ENCODE measurements at places on chromosomes 6 and 20.
A peak's percentile ranks its signal among the peaks of the same experiment; 100 is the strongest.

- no peak for DNase-seq
Observed at GRCh38 chr6:124995131-124995530, 32.9 kb downstream of the RNF217 start.

GRCh38 chr6:125793280-125793679 lies 2.5 kb downstream of the NCOA7 start:
- no peak for DNase-seq

DNA sequence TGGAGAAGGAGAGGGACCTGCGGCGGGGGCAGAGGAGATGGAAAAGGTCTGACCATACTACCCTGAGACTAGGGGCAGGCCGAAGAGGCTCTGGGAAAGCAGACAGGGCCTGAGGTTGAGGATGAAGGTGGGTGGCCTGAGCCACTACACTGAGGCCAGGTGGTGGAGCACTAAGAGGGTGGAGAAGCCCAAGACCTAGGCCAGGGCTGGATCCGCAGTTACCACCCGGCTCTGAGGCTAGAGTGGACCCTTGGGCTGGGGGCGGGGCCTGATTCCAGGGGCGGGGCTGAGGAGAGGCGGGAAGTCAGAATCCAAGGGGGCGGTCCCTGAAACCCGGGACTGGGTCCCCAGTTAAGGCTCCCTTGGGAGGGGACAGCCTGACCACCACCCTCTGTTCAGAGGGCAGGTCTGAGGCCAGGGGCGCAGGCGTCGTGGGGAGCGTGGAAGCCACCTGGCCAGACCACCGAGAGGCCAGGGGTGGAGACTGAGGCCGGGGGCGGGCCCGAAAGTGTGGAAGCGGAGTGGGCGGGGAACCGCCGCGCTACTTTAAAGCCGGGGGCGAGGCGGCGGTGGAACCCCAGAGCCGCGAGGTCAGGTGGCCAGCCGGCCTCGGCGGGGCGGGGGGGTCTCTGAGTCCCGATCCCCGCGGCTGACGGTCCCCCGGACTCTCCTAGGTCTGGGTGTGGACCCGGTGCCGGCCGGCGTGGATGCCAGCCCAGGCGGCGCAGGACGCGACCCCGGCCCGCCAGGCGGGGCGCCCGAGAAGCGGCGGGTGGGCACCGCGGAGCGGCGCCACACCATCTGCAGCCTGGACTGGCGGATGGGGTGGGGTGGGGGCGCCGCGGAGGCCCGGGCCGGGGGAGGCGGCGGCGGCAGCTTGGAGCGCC lies 8.3 kb downstream of the CCM2L start:
- DNase-seq: peak; percentile 12

GRCh38 chr20:22312744-22313346 lies 271.5 kb downstream of the FOXA2 start:
- no peak for DNase-seq

DNA sequence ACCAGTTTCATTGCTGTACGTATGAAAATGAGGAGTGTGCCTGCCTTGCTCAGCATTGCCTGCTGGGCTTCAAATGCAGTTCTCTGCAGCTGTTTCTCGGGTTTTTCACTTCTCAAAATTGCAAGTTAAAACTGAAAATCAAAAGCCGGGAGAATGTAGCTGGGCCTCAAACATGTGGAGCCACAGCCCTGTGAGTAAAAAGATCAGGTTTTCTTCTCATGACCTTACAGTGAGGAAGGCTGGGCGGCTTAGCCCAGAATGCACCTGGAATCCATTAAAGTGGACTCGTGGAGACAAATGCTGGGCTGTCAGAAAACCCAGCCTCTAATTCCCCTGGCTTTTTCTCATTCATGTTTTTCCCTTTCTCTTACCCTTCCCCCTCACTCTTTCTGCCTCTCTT lies 34.4 kb downstream of the DSE start:
- DNase-seq: no peak

DNA sequence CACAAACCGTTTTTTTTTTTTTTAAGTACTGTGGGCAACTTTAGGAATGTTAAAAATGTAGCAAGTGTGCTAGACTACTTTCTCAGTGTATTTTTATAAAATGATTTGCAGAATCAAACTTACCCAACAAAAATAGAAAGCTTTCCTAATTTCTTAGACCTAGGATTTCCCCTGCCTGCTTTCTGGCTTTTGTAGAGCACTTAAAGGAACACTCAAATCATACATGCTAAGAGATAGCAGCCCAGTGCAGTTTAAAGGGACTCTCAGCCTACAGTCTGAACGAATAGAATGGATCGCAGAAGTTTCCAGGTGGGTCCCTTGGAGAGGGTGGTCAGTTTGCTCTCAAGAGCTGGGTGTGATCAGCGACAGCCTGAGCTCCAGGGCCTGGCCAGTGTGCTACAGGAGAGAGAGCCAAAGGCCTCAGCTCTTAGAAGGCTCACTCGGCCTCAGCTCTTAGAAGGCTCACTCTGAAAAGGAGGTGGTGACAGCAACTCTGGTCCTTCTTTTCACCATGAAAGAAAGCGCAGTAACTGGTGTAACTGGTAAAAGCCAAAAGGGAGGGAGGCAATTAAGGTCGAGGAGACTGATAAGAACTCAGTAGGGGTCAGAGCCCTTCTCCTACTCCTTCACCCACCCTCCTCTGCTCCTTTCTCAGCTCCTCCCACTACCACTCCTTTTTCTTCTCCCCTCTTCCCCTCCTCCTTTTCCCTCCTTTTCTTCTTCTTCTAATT lies 142.4 kb downstream of the ZFP64 start:
- no peak for DNase-seq

- DNase-seq: no peak
Observed at GRCh38 chr6:71887006-71887743, 825 bp downstream of the RIMS1 start.

DNA sequence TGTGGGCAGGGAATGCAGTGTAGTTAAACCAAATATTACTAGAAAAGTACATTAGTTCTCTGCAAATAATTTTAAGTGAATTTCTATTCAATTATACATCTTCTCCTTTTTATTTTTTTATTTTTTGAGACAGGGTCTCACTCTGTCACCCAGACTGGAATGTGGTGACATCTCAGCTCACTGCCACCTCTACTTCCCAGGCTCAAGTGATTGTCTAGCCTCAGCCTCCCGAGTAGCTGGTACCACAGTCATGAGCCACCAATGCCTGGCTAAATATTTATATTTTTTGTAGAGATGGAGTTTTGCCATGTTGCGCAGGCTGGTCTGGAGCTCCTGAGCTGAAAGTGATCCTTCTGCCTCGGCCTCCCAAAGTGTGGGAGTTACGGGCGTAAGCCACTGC lies 76.1 kb downstream of the ITCH start:
- DNase-seq: no peak

DNA sequence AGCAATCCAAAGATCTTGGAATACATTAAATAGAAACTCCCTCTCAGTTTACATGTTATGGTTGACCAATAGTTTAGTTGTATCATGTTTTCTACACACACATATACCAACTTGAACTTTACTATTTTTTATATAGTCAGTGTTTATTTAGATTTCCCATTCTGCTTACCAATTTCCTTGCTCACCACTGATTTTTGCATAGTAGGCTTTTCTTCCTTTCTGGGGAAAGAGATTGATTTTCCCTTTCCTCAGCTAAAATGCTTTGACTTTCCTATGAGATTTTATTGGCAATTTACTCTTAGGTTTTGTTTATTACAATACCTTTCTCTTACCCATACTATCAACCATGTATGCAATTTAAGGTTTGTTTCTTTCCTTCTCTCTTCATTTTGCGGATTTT lies 665.6 kb downstream of the PTPRT start:
- no peak for DNase-seq

DNA sequence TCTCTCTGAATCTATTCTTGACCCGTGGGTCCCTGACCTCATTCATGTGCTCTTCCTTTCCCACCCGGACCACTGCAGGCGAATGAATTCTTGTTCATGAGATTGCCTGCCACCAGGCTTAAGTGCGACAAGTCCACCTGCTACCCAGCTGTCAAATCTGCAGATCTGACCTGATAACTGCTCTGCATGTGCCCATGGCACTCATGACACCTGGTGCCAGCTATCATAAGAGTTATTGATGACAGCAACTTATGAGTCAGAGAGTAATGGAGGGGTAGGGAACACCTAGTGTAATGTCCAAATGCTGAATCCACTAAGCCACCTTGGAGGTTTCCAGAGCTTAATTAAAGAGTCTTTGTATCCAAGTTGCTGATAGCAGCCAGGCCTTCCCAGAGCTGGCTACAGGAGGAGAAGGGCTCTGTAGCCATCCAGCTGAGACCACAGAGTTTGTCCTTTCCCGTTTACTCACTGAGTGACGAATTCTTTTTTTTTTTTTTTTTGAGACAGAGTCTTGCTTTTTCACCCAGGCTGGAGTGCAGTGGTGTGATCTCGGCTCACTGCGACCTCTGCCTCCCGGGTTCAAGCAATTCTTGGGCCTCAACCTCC lies 17.4 kb downstream of the SHLD1 start:
- no peak for DNase-seq

GRCh38 chr20:49381558-49382493 lies 100.6 kb downstream of the KCNB1 start:
- DNase-seq: no peak

- DNase-seq: no peak
Observed at GRCh38 chr6:109257494-109257893, 124.8 kb downstream of the CD164 start.

- DNase-seq: no peak
Observed at GRCh38 chr6:112221981-112222852, 32.1 kb downstream of the LAMA4 start.

- no peak for DNase-seq
Observed at GRCh38 chr20:13271977-13272975, 51.2 kb downstream of the ISM1 start.

DNA sequence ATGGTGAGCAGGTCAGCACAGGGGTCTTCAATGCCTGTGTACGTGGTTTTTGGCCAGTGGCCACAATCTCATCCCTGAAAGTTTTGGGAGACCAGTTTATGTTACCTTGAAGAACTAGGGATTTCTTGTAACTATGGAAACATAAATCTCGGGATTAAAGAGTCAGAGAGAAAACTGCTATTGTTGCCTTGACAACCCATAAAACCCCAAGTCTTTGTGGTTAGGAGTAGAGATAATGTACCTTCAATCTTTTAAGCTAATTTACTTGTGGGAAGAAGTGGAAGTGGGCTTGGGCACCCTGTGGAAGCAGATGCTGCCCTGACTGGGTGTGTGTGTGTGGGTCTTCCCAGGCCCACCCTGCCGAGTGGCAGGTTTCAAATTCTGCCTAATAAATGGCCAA lies 46.1 kb upstream of the ZNF831 start:
- no peak for DNase-seq

DNA sequence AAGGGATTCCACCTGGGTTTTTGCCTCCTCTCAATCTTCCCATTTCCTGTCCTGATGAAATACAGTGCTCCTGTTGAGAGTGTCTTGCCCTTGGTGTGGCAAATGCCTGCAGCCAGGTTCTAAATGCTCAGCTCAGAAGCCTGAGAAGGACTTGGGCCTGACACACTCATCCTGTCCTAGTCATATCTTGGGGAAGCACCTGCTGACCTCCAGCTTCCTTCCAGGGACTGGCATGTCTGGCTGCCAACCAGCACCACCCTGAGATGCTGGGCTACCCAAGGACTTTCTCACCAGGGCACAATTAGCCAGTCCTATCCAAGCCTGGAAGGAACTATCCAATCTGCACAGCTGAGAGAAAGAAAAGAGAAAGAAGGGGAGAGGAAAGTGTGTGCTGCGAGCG lies 43.4 kb downstream of the LRFN2 start:
- no peak for DNase-seq

GRCh38 chr6:110140650-110141049 lies 38.8 kb downstream of the WASF1 start:
- DNase-seq: no peak

- DNase-seq: no peak
Observed at GRCh38 chr6:24385536-24386269, 17.0 kb upstream of the MRS2 start.

- DNase-seq: no peak
Observed at GRCh38 chr6:131762984-131763383, 44.8 kb upstream of the ENPP1 start.

GRCh38 chr6:104527761-104528415 lies 331.8 kb downstream of the HACE1 start:
- no peak for DNase-seq

DNA sequence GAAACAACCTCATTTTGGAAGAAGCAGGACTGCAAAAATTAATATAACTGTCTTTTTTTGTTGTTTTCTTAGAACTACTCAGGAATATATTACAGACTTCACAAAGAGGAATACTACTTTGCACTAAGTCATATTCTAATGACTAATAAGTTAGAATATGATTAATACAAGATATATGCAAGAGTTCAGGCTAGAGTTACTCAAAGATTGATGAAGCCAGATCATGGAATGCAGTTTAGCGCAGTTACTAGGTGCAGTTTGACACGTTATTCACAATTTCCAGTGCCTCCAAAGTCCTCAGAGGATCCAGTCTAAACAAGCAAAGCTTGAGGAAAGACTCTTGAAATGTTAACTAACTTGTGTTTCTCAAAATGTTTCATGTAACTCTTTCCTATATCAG lies 1.2 kb upstream of the MYCT1 start:
- DNase-seq: no peak

DNA sequence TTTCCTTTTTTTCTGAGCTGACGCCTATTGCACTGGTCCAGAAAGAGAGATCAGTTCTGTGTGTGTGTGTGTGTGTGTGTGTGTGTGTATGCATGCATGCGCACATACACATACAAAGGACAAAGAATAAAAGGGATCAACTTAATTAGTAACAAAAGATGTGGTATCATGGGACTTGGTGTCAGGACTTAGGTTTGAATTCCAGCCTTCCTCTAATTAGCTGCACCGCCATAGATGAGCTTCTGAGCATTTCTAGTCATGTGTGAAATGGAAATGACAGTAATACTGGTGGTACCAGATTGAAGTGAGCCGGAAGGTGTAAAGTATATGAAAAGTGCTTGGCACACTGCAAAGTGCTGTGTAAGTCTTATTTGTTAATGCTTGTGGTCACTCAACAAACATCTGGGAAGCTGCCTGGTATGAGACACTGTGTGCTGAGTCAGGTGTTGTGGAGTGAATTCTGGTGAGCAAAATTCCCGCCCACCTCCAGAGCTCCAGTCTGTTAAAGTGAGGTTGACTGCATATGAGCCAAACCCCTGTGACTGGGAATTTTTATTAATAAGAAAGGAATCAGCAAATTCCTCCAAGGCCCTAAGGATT lies 12.4 kb downstream of the DAAM2 start:
- no peak for DNase-seq

- no peak for DNase-seq
Observed at GRCh38 chr6:26599591-26599990, 2.8 kb downstream of the ABT1 start.

- no peak for DNase-seq
Observed at GRCh38 chr6:21603082-21603952, 9.8 kb downstream of the SOX4 start.

All from activated CD4-positive, alpha-beta T cell treated with anti-CD3 and anti-CD28 coated beads, Interleukin-2, Interleukin-4, amounts not matched to agents 100 ng/mL and 50 ng/mL, durations not matched to agents 16 hours and 8 hours (primary cell).